ENCODE measurements at places on chromosomes 12 and 14. TPM values are rescaled to one million over a fixed set of nuclear protein-coding genes. Genes with fewer than 3 reads are reported as not detected.

GPR68 gene
- 0.09 TPM for polyA plus RNA-seq

DIO3 gene
- polyA plus RNA-seq: not detected

DNA sequence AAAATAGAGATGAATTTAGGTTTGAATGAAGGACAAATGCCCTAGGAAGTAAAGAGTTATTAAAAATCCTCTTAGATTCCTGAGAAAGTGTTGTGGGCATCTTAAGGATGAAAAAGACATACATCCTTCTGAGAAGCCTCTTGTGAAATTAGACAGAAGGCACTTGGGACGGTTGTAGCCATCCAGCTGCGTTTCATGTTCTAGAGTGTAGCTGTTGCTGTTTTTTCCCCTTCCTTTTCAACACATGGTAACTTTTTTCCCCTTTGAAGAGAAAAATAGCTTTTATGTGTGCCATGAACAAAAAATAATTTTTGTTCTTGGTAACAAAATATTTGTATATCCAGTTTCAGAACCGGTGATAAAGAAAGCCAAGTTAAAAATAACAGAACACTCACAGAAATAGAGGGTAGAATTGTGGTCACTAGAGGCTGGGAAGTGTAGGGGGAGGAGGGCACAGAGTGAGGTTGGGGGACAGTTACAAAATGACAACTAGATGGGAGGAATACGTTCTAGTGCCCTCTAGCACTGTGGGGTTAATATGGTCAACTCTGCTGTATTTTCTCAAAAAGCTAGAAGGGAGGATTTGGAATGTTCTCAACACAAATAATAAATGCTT is 58.4 kb downstream of the PTHLH start:
- DNase-seq: no peak

DNA sequence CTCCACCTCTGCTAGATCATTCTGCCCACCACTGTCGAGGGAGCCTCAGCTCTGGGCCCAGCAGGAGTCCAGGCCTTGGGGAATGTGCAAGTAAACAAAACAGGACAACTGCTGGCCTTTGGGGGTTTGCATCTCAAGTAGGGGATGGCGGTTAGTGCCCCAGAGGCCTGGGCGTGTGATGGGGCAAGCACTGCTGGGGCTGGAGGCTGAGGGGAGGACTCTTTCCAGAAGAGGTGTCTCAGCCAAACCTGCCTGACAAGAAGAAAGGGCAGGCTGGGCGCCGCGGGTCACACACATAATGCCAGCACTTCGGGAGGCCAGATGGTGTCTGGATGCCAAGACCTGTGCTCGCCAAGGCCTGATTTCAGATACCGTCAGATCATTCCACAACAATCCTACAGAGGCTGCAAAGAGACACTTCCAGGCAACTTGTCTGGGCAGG is 8.6 kb upstream of the ALDH2 start:
- DNase-seq: no peak

CFAP54 gene
- 0.70 TPM for polyA plus RNA-seq

RHEBL1 gene
- polyA plus RNA-seq: 1.8 TPM

GRCh38 chr14:36522972-36523715 is 3.1 kb upstream of the NKX2-1 start:
- no peak for DNase-seq

TAS2R9 gene
- not detected for polyA plus RNA-seq

PRPH gene
- 0.67 TPM for polyA plus RNA-seq

TRIAP1 gene
- 81.9 TPM for polyA plus RNA-seq

GRCh38 chr12:66900616-66901015 is 221.7 kb upstream of the GRIP1 start:
- no peak for DNase-seq

DNA sequence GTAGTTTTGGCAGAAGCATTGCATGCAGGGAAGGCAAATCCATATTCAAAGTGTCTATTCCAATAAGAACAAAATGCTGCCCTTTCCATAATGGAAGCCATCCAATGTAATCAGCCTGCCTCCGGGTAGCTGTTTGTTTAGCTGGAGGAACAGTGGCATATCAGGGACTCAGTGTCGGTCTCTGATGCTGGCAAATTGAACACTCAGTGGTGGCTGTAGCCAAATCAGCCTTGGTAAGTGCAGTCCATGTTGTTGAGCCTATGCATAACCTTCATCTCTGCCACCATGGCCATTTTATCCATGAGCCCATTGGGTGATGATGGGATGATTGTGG is 147.8 kb upstream of the MAX start:
- no peak for DNase-seq

GRCh38 chr12:50074936-50075807 is 10.0 kb upstream of the SMARCD1 start:
- peak; percentile 79 for DNase-seq

- DNase-seq: no peak
Observed at GRCh38 chr12:120215766-120216735, 15.1 kb upstream of the RPLP0 start.

- no peak for DNase-seq
Observed at GRCh38 chr12:1080520-1081223, 89.6 kb downstream of the ERC1 start.

SERPINA9 gene
- not detected for polyA plus RNA-seq

GRCh38 chr12:68695454-68695853 is 8.7 kb downstream of the NUP107 start:
- DNase-seq: no peak

NEUROD4 gene
- polyA plus RNA-seq: not detected

FANCM gene
- polyA plus RNA-seq: 6.1 TPM

DNA sequence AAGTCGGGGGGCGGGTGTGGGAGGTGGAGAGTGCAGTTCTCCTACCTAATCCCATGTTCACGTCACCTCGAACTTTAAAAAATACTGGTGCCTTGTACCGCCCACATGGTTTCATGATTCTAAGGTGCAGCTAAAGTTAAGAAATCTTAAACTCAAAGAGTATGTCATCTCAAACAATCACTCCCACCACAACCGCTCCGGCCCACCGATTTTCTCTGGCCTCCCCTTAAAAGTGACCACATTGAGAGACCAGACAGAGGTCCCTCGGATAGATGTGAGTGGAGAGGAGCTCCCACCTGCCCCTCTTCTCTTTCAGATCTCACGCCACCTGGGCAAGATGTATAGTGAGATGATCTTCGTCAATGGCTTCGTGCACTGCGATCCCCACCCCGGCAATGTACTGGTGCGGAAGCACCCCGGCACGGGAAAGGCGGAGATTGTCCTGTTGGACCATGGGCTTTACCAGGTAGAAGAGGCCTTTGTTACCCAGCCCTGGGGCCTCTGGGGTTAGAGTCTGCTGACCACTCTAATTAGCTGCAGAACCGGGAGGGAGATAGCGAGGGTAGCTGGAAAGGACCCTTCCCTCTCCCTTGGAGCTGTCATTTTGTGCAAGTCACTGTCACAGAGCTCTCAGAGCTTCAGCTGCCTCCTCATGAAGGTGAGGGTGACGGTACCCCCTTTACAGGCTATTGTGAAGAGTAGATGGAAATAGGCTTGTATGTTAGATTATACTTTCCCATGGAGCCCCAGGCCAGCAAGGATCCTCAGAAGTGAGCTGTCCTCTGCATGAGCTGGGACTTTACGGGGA is 124.4 kb downstream of the ADCK1 start:
- no peak for DNase-seq

USP44 gene
- 0.50 TPM for polyA plus RNA-seq

GRCh38 chr14:83863042-83863774 is 1666.7 kb upstream of the FLRT2 start:
- no peak for DNase-seq

CPNE6 gene
- not detected for polyA plus RNA-seq

GRCh38 chr12:106488884-106489283 is 93.9 kb upstream of the RFX4 start:
- DNase-seq: no peak

- DNase-seq: peak; percentile 74
Observed at GRCh38 chr12:110312581-110313360, 31.7 kb downstream of the ATP2A2 start.

DNA sequence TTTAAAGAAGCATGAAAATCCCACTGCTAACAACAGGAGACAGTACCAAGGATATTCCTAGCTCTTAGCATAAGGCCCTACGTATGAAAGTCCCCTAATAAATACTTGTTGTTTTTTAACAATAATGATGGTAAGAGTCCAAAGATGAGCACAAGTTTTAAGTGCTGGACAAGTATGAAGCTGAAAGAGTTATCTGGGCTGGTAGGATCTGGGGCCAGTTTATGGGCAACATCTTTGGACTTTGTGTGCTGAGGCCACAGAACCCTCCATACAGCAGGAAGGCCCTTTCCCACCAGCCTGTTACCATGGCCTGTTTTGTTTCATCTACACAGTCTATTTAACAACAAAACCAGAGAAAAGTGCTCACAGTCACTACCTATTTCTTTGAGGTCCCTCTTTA is 12.5 kb upstream of the PLXNC1 start:
- no peak for DNase-seq

DNA sequence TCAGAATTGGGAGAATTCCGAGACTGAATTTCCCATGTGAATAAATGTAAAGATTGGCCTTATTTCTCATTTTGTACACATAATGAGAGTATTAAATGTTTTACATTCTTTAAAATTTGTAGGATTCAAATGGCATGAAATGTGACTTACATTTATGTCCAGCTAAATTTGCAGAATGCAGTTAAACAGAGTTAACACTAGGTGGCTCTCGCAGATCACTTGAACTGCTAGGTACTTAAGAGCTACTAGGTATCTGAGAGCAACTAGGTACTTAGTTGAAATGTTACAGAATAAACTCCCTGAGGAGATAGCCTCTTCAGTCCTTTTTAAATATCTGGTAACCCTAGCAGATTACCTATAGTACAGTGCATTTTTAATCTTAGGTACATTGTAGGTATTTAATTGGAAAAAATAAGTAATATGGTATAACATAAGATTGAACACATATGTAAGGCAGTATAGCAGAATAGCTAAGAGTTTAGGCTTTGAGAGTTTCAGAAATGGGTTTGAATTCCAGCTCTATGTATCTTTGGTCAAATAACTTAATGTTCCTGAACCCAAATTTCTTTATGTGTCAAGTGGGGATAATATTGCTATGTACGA is 73.8 kb downstream of the KIAA0586 start:
- DNase-seq: peak; percentile 21

CDK2 gene
- polyA plus RNA-seq: 48.3 TPM

DNA sequence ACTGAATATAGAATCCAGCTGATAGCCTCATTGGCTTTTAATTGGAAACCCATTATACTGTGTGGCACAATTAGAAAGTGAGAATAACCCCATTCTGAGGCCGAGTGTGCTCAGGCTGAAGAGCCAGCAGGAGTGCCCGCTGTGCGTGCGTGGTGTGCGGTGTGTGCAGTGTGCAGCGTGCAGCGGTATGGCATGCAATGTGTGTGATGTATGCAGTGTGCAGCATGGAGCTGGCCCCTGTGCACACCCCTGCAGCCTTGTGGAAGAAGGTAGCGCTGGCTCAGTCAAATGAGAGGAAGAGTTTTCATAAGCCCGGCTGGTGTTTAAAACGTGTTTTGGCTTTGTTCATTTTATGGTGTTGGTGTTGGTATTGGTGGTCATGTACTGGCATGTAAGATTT is 22.9 kb downstream of the CKB start:
- DNase-seq: no peak

- DNase-seq: no peak
Observed at GRCh38 chr14:104729835-104730181, 5.8 kb downstream of the ADSS1 start.

DNA sequence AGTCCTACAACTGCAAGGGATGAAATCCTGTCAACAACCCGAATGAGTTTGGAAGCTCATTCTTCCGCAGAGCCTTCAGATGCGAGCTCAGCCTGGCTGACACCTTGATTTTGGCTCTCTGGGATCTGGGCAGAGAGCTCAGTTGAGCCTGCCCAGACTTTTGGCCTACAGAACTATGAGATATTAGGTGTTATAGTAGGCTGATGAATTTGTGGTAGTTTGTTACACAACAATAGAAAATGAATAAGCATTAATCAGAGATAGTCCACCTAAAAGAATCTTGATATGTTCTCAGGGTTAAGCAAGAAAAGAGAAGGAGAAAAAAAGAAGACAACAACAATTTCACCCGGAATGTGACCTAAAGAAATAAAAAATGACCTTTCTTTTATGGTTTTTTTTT is 30.4 kb upstream of the GZMB start:
- DNase-seq: no peak

GRCh38 chr14:79588398-79588797 is 622.9 kb downstream of the DIO2 start:
- no peak for DNase-seq

- DNase-seq: no peak
Observed at GRCh38 chr12:27460471-27460978, 14.0 kb downstream of the SMCO2 start.

SERPINA12 gene
- polyA plus RNA-seq: not detected

SLCO1C1 gene
- not detected for polyA plus RNA-seq

TMEM116 gene
- 11.0 TPM for polyA plus RNA-seq

- peak; percentile 61 for DNase-seq
Observed at GRCh38 chr14:24734917-24735500, 101.0 kb upstream of the GZMB start.

TMEM117 gene
- polyA plus RNA-seq: 2.1 TPM

DNA sequence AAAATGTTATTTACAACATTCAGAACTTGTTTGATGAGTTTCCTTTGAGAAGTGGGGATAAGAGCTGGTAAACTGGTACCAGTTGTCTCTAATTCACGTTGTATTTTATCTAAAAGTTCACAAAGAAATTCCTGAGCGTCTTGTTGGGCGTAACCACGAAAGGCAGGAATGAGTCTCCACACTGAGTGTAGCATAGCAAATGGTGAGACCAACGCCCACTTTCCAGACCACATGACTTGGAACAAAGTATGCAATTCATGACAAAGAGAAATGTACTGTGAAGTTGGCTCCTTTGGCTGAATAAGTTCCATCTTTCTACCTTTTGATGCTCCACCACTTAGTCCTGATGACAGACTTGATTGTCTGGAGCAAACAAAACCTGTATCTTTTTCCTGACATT is 18.4 kb downstream of the USP44 start:
- no peak for DNase-seq

KRT71 gene
- polyA plus RNA-seq: not detected

SLCO1B1 gene
- 1.5 TPM for polyA plus RNA-seq

KLRG1 gene
- polyA plus RNA-seq: 4.8 TPM

- DNase-seq: no peak
Observed at GRCh38 chr14:89164168-89165073, 252.6 kb downstream of the FOXN3 start.

DNA sequence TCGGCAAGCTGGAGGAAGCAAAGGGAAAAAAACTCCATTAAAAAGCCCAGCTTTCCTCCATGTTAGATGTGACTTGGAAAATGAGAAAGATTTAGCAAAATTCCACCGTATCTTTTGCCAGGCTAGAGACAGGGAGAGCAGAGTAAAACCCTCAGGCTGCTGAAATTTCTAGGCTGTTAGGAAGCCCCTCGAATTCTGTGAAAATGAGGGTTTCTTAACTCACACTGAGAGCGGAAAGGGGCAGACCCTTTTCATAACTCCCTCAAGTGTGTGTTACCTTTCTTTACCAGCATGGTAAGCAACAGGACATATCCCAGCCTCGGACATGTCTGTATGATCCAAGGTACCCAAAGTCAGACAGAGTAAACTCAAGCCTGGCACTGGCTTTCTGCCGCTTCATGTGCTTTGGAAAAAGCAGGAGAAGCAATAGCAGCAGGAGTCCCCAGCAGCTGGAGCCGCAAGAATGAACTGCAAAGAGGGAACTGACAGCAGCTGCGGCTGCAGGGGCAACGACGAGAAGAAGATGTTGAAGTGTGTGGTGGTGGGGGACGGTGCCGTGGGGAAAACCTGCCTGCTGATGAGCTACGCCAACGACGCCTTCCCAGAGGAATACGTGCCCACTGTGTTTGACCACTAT is at the start of gene RHOJ:
RHOJ (plus strand) TSS at position 37 of the 637 bp plus-strand sequence; CDS start at position 464, 427 bp downstream.
- DNase-seq: no peak

SERPINA5 gene
- 0.95 TPM for polyA plus RNA-seq
